Activated CD4-positive, alpha-beta T cell treated with anti-CD3 and anti-CD28 coated beads, Interleukin-2, amount 50 U/mL, for 1 hour (primary cell): ENCODE measurements at places on chromosomes 1 and 21.

- DNase-seq: no peak
Measured at GRCh38 chr1:17970757-17971156, 136.8 kb upstream of the IGSF21 start.

- no peak for DNase-seq
Measured at GRCh38 chr1:184595596-184595995, 159.1 kb downstream of the EDEM3 start.

- DNase-seq: no peak
Measured at GRCh38 chr1:100377590-100378361, 25.5 kb downstream of the CDC14A start.

- DNase-seq: no peak
Measured at GRCh38 chr1:201795066-201795465, 33.9 kb upstream of the IPO9 start.

- no peak for DNase-seq
Measured at GRCh38 chr1:109914587-109915240, 4.1 kb downstream of the CSF1 start.

DNA sequence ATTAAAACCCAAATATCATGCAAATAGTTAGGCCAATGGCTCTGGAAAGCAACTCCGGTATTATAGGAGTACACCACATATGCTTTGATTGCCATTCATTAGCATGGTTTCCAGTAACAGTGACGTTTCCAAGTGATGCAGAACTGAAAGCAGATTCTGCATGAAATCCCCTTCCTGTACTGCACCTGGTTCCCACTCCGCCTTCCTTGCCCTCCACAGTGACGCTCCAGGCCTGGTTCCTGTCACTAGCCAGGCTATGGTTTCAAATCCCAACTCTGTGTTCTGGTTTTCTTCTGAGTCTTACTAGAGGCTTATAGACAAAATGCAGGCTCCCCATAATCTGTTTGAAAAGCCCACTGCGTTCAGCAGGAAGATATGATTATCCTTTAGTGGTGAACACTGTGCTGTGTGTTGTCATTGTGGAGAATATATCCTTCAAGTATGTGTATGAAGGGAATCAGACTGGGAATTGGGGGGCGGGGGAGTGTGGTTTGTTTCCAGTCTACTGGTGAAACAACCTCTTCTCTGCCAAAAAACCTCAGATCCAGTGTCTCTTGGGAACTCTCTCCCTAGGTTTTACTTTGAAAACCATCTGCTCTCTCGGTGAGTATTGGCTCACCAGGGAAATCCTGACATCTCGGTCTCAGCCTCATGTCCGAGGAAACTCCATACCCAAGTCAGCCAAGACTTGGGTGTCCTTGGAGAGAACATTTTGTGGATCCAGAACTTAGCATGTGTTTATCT lies 78.7 kb downstream of the TYW3 start:
- no peak for DNase-seq

GRCh38 chr1:202688401-202688800 lies 21.9 kb downstream of the SYT2 start:
- no peak for DNase-seq

DNA sequence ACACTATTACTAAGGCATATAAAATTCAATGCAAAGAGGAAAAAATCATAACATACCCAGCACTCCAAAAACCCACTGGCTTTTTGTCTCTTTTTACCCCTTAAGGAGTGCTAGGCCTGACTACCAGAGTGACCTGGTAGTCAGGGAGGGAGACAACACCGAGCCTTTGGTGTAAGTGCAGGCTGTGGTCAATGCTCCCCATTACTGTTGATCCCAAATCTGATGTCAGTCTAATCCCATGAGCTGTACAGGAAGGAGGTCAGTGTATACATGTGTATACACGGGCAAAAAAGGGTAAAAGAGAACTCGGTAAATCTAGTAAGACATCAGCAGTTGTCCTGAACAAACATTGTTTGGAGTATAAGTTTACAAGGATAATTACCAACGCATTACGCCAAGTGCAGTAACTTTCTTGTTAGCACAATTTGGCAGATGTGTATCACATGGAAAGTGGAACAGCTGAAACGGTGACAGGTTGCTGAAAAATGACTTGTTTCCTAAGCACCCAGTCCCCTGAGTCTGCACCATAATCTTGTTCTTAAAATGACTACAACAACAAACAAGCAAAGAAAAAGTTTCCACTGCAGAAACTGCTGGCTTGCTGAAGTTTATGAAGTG lies 217.9 kb downstream of the KCNH1 start:
- DNase-seq: no peak

- no peak for DNase-seq
Measured at GRCh38 chr1:1847061-1847850, 43.6 kb downstream of the GNB1 start.

GRCh38 chr1:93283496-93283895 lies 62.2 kb upstream of the DR1 start:
- no peak for DNase-seq

GRCh38 chr1:17287130-17287776 lies 20.7 kb upstream of the PADI4 start:
- DNase-seq: no peak

DNA sequence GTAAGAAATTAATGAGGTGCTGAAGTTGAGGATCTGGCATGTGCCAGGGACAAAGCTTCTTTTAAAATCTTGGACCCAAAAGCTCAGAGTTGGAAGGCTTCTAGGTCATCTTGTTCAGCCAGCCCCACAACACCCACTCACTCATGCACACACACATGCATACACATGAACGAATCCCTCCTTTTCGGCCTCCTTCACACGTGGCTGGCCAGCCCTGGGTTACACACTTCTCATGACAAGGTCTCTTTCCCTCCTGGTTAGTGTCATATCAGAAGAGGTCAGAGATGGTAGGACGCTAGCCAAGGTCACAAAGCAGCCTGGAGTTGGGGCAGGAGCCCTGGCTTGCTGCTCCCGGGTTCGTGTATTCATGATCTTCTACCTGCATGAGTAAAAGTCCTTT lies 6.9 kb downstream of the DMBX1 start:
- DNase-seq: no peak

- no peak for DNase-seq
Measured at GRCh38 chr21:40049931-40050290, 182.7 kb downstream of the PCP4 start.

- no peak for DNase-seq
Measured at GRCh38 chr1:179034720-179035119, 9.0 kb downstream of the FAM20B start.

DNA sequence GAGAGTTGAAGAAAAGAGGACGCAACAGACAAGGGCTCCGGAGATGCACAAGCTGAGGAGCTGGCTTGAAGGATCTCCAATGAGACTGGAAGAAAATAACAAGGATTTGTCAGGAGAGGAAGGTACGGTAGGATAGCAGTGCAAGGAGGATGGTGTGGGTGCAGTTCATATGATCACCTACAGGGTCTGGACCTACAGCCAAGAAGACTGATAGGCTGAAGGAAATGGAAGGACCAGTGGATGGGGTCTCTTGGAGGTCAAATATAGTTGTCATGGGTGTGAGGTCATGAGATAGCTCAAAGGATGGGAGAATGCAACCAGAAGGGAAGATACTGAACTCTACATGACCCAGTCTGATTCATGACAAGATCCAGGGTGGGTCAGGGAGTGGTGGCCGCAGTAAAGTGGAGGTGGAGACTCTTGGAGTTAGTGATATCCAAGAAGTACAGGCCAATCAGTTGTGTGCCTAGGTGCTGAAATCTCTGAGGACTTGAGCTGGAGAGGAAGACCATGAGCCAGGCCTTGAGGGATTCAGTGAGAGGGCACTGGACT lies 15.3 kb upstream of the KANK4 start:
- no peak for DNase-seq

DNA sequence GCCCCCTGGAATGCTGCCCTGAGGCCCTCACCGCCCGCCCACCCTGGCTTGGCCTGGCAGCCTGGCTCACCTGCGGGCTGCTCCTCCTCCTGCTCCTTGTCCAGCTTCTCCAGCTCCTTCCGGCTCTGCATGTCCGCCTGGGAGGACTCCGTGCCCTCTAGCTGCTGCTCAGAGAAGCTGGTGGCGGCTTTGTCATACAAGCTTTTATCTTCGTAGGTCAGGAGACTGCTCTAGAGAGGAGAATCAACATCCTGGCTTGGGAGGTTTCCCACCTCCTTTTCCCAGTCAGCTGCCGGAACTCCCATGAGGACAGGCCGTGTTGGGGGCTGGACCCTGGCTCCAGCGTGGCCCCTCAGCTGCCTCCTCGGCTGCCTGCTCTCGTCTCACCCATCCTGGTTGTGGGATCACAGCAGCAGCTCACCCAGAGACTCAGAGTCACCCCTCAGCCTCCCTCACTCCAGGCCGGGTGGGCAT lies 36.6 kb upstream of the TMEM52 start:
- no peak for DNase-seq

DNA sequence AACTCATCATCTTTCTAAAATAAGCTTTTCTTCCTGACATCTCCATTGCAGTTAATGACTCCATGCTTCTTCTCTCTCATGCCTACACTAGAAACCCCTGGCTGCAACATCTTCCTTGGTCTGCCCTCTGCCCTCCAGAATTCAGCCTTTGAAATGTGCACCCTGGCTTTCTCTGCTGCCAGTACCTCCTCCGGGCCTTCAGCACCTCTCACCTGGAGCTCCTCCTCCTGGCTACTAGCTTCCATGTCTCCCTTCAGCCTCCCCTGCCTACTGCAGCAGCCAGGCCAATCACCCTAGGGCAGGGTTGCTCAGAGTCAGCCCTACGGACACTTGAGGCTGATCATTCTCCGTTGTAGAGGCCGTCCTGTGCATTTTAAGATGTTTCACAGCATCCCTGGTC lies 18.3 kb downstream of the SUSD4 start:
- no peak for DNase-seq

GRCh38 chr1:204286315-204286714 lies 72.5 kb upstream of the GOLT1A start:
- no peak for DNase-seq

- no peak for DNase-seq
Measured at GRCh38 chr1:90162216-90162615, 167.3 kb downstream of the ZNF326 start.

DNA sequence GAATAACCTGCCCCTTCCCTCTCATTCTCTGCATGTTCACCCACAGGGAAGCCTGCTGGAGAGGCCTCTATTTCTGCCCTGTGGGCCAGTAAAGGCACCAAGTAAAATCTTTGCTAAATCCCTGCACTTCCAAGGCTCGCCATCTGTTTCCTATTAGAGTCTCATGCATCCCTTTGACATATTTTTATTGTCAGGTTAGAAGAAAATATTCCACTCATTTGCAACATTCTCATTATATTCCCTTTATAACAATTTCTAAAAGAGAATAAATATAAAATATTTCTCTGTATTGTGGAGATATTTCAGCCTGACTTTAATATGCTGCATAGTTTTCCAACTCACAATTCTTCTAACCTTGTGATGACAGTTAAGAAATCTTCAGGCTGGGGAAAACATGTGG lies 340.4 kb upstream of the VAMP3 start:
- DNase-seq: no peak

- DNase-seq: no peak
Measured at GRCh38 chr1:75985827-75986226, 53.6 kb upstream of the ASB17 start.

DNA sequence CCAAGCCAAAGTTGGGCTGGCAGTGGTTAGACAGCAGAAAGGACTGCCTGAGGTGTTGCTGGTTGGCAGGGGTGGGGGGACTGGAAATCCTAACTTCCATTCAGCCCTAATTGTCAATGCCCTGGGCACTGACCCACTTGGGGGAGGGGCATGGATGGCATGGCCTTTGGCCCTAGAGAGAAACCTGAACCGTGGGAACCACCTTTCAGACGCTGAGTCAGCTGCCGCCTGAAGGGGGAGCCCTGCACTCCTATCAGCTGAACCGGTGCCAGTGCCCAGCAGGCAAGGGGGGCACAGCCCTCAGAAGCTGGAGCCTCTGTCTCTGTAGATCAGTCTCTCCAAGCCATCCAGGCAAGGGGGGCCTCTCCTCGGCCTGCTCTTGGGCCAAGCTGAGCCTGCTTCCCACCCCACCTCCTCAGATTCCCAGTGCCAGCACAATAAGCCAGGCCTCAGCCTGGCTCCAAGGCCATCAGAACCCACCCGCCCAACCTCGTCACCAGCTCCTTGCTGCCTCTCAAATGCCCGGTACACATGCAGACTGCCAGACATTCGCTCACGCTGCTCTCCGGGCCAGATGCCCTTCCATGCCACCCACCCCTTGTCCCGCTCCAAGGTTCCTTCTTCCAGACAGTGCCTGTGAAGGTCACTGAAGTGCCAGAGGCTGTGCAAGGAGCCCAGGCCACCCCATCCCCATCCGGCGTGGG lies 11.6 kb downstream of the TINAGL1 start:
- DNase-seq: peak; percentile 30

- no peak for DNase-seq
Measured at GRCh38 chr1:85027242-85027983, 20.9 kb downstream of the MCOLN3 start.

DNA sequence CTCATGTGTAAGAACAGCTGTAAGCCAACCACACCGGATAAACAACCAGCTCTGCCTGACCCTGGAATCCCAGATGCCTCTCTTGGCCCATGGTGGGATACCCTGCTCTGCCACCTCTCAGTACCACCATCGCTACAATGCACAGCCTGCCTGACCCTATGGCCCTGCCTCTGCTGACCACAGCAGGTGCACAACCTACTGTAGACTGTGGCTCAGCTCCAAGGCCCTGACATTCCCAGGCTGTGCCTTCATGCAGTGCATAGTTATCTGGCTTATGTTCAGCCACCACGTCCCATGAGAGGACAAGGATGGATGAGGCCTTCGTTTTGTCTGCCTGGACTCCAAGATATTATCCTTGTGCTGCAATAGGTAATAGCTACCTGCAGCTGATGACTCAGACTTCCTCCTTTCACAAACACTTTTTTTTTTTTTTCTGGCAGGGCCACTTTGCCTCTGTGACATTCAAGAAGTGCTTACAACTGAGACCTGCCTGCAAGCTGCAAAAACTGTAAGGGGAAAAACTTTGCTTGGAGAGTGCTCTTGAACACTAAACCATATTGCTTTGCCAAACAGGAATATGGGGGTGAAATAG lies 177.7 kb downstream of the URB2 start:
- DNase-seq: no peak

DNA sequence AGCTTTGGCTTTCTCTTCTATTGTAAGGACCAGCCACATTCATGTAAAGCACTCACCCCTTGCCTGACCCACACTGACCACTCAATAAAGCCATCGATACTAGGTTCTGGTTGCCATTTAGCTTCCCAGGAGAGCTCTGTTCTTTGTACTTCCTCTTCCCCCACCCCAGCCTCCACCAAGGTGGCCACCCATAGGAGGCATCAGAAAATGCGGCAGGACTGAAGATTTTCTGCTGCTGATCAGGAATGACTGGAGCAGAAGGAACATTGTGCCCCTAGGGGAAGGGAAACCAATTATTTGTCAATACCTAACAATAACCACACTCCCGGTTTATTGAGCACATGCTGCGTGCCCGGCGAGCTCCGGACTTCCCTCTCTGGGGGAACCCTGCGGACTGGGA lies 5.2 kb upstream of the SMIM12 start:
- no peak for DNase-seq

DNA sequence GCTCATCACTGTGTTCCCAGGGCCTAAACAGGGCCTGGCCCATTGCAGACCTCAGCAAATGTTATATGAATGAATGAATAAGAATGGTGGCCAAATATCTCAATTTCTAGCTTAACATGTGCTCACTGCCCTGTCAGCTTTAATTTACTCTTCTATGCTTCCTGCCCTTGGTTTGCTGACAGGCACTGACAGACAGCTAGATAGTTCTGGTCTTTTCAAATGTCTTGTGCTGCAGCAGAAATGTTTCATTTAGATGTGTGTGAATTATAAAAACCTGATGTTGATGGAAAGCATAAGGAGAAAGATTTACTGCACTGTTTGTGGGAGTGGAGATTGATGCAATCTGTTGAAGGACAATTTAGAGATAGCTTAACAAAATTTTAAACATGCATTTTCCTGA lies 48.9 kb downstream of the LPAR3 start:
- no peak for DNase-seq

GRCh38 chr1:232428036-232428645 lies 201.8 kb downstream of the SIPA1L2 start:
- no peak for DNase-seq
